ENCODE measurements at places on chromosomes 1 and 21. TPM values are rescaled to one million over a fixed set of nuclear protein-coding genes. Genes with fewer than 3 reads are reported as not detected.
A peak's percentile ranks its signal among the peaks of the same experiment; 100 is the strongest.

GRCh38 chr1:119611701-119612113, 36.4 kb downstream of the ZNF697 start:
- DNase-seq: peak; percentile 56

The KCNJ10 gene
- total RNA-seq: not detected

DNA sequence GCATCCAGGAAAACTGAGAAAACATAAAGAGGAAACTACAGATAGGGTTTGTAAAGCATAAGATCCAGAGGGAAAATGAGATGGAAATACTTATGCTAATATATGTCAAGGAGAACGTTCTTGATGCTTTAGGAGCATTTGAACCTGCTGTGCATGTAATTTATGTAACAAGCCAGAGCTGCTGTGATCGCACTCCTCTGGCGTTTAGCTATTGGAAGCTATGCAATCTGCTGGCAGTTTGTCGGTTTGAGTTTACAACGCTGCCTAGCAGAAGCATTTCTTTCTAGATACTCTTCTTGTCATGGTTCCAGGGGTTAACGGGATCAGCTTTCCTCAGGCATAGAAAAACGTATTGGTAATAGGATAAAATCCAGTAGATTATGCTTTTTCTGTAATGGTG, 182.7 kb downstream of the KCNH1 start:
- DNase-seq: no peak

GRCh38 chr1:151994956-151995355, 1.3 kb upstream of the S100A10 start:
- peak; percentile 98 for DNase-seq

DNA sequence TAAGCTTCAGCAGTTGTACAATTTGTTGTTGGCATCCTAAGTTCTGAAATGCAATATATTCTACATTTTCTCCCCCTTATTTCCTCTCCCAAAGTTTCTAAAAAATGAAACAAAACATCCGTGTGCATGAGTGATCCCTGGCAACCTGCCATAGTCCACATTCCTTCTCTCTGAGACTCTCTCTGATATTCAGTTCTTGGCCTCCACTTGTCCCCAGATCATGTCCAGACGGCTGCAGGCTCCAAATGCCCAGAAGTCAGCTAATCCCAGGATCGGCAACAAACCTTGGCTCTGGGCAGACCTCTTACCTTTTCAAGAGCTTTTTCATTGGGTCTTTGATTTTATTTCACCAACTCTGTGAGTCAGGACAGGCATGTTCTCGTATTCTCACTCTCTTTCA, 187.8 kb downstream of the ETS2 start:
- peak; percentile 96 for DNase-seq

The KANK4 gene
- total RNA-seq: 27.2 TPM

DNA sequence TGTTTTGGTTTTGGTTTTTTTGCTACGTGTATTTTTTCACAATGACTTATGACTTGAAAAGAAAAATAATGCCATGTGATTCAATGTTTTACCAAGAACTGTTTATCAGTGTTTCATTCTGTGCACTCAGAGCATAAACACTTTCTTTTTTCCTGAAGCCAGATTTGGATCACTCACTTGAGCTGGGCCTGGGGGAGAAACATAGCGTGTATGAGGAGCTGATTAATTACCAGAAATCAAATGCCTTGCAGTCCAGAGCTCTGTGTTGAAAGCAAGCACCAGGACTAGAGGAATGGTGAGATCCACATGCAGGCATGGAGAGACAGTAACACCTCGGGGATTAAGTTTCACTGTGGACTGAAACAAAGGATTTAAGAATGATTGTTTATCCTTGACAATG, 642.1 kb upstream of the ADGRL2 start:
- DNase-seq: peak; percentile 43

DNA sequence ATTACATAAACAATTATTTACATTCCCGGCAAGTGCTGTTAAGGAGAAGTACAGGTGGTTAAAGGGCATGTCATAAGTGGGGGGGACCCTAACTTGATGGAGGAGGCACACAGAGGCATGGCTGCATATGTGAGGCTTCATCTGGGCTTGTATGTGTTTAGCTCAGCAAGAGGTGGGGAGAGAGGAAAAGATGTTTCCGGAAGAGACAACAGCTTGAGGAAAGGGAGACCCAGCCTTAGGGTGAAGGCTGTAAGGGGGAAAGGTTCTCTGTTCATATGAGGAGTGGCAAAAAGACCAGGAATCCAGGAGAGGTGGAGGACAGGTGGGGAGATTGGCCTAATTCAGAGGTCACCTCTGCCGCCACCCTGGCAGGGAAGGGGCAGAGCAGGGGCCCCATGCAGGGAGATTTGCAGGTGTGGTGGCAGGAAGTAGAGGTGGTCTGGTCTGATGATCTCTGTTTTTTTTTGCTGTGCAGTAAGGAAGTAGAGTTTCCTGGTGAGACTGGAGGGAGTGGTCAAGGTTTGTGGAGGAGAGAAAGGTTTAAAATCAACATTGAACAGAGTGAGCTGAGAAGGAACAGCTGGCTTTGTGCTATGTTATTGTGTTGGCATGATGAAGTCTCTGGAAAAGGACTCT, 9.0 kb downstream of the TRAF5 start:
- no peak for DNase-seq

DNA sequence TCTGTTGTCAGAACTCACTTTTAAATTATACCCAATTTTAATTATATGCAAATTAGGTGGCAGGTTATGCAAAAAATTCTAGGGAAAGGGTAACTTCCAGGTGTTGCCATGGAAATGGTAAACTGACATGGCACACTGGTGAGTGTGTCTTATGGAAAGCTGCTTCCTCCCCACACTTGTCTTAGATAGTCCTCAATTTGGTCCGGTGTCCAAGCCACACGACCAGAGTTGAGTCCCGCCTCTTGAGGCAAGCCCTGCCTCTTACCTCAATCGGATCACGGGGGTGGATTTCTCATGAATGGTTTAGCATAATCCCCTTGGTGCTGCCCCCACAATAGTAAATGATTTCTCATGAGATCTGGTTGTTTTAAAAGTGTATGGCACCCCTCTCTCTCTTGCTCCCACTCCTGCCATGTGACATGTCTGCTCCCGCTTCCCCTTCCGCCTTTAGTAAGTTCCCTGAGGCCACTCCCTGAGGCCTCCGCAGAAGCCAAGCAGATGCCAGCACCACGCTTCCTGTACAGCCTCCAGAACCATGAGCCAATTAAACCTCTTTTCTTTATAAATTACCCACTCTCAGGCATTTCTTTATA, 74.9 kb downstream of the MATN1 start:
- peak; percentile 15 for DNase-seq

- peak; percentile 97 for DNase-seq
These were observed 20.3 kb downstream of the TSPAN2 start for GRCh38 chr1:115068826-115069585.

The SH3D21 gene
- not detected for total RNA-seq

The UTS2 gene
- not detected for total RNA-seq

DNA sequence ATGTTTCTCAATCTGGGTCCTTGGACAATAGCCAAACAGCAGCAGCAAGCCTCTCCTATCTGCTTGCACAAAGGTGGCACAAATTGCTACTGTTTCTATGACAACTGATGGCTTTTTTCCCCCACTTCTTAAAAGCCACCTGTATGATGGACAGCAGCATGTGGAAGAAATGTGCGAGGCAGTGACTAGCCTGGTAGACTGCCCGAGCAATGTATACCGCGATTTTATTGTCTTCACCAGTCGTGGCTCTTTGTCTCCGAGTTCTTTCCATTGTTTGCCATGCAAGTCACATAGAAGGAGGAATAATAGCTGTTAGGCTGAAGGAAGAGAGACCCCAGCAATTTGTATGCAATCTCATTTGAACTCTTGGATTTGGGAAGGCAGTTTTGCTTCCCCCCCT, 79.4 kb downstream of the S1PR1 start:
- no peak for DNase-seq

- peak; percentile 88 for DNase-seq
These were observed 39.7 kb upstream of the JUN start for GRCh38 chr1:58823481-58824010.

The PEAR1 gene
- 0.32 TPM for total RNA-seq

- DNase-seq: no peak
These were observed 109.6 kb downstream of the SLC45A1 start for GRCh38 chr1:8427493-8427892.

GRCh38 chr21:33067457-33067856, 2.5 kb upstream of the OLIG1 start:
- DNase-seq: no peak

The GCSAML gene
- 0.42 TPM for total RNA-seq

DNA sequence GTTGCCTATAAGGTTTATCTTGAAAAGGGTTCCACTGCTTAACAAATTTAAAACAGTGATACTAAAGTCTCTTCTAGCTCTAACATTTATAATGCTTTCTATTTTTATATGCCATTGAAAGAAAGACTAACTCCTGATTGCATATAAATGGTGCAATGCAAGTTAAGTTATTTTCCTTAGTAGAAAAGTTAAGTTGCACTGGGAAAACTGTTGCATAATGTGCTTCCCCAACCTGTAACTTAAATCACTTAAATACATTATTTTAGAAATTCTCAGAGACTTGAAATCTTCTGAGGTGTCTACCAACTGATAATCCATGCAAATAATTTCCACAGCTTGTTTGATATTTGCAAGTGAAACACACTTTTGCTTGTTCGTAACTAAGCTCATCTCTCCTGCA, 175.0 kb upstream of the HMCN1 start:
- no peak for DNase-seq

DNA sequence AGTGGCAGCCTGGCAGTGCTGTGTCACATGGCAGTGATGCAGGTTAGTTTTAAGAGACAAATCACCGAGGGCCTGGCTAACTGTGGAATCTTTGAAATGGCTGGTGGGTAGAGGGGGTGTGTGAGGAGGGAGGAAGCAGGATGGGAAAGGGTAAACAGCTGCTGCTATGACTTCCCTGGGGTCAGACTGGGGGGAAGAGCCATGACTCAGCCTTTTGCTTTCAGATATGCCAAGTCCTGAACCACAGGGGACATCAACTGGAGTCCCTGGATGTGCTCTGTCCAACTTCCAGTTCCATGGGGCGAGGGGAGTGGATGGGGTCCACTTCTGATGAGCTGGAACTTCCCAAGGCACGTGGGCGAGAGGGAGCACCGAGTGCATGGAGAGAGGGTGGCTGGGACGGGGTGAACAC, 121.1 kb upstream of the ADAR start:
- peak; percentile 87 for DNase-seq

DNA sequence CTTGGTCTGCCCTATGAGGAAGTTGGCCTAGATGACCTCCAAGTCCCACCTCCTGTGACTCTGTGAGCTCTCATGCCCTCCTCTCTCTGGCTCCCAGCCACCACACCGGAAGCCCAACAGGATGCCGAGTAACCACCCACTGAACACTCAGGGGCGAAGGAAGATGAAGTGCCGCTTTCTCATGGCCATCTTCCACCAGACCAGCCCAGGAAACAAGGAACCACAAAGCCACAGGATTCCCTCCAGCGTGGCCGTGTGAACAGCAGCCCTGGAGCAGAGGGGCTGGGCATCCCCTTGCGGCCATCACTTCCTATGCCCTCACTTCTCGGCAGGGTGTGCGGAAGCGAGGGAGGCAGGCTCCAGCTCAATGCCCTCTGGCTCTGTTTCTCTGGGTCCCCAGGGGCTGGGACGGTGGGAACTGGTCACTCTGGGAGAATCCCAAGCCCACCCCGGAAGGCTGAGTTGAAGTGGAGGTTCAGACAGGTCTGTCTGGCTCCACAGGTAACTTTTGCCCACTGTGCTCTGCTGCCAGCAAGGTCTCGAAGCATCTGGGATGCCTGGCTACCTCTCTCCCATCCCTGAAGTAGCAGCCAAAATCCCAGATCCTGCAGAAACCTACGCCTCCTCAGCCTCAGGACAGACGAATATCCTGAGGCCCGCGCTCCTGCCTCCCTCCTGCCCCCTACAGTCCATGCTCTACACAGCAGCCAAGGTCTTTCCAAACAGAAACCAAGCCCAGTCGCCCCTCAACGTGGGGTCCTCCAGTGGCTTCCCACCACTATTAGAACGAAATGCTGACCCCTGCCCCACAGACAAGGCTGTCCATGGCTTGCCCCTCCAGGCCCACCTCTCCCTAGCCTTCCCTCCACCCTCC, 44.2 kb upstream of the ECE1 start:
- peak; percentile 100 for DNase-seq

The FAM110D gene
- total RNA-seq: not detected

GRCh38 chr1:3221112-3222041, 152.4 kb downstream of the PRDM16 start:
- DNase-seq: no peak

The NEK2 gene
- total RNA-seq: 58.6 TPM

The DMRTB1 gene
- not detected for total RNA-seq

The ZSCAN20 gene
- 5.9 TPM for total RNA-seq

The WNT3A gene
- total RNA-seq: not detected

GRCh38 chr1:100585786-100586185, 47.8 kb downstream of the GPR88 start:
- DNase-seq: peak; percentile 80

GRCh38 chr1:179229214-179230140, at the start of gene ABL2:
Gene ABL2, minus strand, starts transcription at chr1:179229677. Its CDS starts 280 bp downstream, at chr1:179229397.
- DNase-seq: peak; percentile 47

The S100A3 gene
- total RNA-seq: 5.2 TPM

GRCh38 chr1:200363264-200363933, 46.4 kb downstream of the ZNF281 start:
- DNase-seq: peak; percentile 67

DNA sequence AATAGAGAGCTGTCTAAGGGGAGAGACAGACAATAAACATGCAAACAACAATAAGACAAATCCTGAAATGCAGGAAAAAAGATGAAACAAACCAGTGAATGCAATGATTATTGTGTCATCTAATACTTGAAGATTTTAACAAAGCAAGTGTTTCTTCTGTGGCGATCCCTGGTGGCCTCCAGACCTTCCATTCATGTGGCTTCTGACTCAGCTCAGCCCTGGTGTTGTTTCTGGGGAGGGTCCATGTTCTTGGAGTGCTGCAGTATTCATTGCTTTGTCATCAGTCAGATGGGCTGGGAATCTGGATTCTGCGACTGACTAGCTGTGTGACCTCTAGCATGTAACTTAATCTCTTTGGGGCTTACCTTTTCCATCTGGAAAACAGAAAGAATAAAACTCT, 1.5 kb upstream of the C2CD4D start:
- peak; percentile 92 for DNase-seq

DNA sequence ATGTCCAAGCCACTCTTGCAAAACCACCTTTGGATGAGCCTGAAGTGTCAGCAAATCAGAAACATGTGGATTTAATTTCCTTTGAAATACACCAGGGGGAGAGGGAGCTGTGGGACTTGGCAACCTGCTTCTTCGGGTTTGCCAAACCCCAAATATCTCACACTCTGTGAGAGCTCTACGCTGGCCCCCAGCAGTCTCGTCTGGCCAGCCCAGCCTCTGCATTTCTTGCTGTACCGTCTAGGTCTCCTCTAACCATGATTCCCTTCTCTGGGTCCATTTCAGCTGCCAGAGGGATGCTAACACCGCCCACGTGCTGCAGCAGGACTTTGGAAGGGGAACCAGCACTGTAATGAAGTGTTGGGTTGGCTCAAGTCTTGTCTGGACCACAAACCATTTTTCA, 114.6 kb downstream of the MRPS6 start:
- DNase-seq: no peak

GRCh38 chr1:51472359-51472758, 46.7 kb downstream of the EPS15 start:
- DNase-seq: no peak

GRCh38 chr1:172612478-172612877, 46.4 kb upstream of the FASLG start:
- DNase-seq: no peak

- no peak for DNase-seq
These were observed 41.2 kb downstream of the SLC27A3 start for GRCh38 chr1:153816283-153816889.
